ENCODE measurements at places on chromosomes 6 and 20.

GRCh38 chr6:113330636-113330946, 526.6 kb upstream of the MARCKS start:
- no peak for DNase-seq

DNA sequence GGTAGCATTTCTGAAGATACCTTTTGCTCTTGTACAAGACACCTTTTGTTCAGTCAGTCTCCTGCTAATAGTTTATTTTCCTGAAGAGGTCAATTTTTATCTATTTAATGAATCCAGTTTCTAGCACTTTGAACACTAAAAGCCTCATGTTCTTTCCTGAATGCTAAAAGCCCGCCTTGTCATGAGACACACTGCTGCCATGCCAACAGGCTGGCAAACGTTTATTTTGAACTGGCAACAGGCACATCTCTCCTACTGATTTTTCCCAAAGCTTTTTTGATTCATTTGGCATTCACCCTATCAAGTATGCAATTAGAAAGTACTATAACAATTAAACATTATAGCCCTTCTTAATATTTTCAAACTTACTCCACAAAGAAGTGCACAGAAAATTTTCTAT, 421.2 kb upstream of the EYS start:
- no peak for DNase-seq

- DNase-seq: no peak
Observed at GRCh38 chr6:68313911-68314310, 321.2 kb upstream of the ADGRB3 start.

DNA sequence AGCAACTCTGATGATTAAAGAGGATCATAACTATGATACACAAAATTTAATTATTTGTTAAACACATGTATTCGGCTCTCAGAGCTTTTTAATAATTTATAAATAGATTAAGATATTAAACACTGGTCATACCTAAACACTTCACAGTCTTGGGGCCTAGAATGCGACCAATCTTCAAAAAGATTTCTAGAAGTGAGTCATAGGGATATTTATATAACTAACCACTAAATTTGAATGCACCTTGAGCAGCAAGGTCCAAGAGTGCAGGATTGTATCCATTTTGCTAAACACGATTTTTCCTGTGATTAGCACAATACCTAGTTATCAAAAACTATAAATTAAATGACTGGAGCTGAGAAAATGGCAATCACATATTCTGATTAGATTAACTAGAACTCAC, 709.3 kb downstream of the EPHA7 start:
- DNase-seq: no peak

- no peak for DNase-seq
Observed at GRCh38 chr20:1870792-1871550, 24.2 kb upstream of the SIRPA start.

DNA sequence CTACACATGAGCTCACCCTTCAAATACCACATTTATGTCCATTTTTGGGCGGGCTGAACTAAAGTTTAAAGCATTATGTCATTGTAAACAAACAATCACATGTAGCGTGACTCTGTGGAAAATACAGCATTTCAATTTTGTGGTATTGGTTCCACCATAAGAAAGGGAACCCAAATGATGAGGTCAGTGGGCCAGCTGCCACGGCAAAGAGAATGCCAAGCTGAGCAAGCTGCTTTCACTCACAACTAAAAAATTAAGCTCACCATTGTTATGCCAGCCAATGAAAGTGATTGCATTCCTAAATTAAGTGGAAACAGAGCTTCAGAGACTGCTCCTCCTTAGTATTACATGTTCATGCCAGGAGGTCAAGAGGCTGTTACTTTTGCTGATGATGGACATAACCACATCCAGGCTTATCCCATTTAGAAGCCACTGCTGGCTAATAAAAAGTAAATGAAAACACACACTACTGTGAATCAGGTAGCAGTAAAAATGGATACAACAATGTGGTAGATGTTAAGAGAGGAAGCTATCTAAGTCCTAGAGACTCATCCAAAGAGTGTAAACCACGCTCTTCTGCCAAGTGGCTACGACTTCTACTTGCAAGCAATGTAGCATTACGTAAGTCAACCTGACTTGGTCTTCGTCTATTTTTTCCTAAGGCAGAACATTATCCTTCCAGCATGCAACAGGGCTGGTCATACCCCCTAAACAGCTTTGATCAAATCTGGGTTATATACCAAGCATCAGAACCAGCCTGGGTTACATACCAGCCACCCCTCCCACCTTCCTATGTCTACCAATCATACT, 164.8 kb downstream of the BACH2 start:
- no peak for DNase-seq

DNA sequence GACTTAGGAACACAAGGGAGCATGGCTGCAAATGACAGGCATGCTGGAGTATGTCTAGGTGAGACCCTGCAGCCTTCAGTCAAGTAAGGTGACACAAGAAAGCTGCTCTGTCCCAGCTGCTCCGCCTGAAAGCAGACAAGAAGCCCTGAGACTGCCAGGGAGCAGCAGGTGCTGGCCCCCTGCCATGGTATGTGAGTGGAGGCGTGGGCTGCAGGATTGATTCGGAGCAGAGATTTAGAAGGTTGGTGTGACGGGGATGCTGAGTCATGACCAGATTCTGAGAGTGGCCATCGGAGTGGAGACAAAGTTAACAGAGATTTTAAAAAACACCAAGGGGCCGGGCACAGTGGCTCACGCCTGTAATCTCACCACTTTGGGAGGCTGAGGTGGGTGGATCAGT, 17.8 kb downstream of the LRP11 start:
- no peak for DNase-seq

- DNase-seq: no peak
Observed at GRCh38 chr6:33966536-33966935, 162.7 kb upstream of the MLN start.

- no peak for DNase-seq
Observed at GRCh38 chr20:5734602-5735001, 15.6 kb upstream of the SHLD1 start.

GRCh38 chr6:35687658-35688604, 784 bp downstream of the FKBP5 start:
- peak; percentile 83 for DNase-seq

DNA sequence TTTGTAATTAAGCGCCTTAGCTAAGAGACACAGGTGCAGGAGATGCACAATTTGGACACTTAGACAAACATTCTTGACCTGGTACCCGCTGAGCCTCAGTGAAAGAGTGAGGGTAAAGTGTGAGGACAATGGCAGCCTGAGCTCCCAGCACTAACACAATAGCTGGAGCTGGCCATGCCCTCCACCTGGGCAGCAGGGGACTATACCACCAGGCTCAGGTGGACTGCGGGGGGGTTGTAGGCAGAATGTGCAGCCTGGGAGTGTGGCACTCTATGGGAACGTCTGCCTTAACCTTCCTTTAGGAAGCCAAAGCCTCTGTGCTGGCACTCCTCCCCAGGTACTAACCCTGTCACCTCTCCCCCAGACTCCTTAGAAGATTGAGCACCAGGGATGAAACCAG, 23.6 kb downstream of the PRKN start:
- DNase-seq: no peak

DNA sequence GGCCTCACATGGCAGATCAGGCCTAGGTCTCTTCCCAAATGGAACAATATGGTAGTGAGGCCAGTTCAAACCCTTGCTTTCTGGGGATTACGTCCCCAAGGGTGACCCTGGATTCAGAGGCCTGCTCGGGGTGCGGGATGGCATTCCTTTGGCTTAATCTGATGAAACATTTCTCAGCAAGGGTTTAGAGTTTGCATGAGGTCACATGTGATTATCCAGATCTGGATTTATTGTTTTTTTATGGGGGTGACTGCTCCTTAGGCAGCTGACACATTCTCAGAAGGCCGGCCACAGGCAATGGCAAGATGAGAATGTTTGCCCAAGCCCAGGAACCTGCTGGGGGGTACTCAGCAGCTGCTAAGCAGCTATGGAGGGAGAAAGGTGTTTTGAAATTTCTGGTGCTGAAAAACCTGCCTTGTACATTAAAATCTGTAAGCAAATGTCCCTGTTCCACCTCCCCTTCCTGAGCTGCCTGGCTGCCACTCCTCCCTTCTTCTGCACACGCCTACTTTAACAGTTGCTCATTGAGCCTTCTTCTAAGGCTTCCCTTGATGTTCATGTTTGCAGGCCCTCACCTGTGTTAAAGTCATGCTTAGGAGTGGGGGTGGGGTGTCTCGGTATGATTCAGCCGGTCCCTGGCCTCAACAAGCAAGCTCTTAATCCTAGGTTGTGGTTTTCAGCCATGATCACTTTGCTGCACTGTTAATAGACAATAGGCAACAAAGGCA, 37.9 kb upstream of the FUCA2 start:
- no peak for DNase-seq

GRCh38 chr20:6485351-6485750, 282.1 kb upstream of the BMP2 start:
- DNase-seq: no peak

- DNase-seq: no peak
Observed at GRCh38 chr6:118959903-118960302, 24.9 kb upstream of the MCM9 start.

DNA sequence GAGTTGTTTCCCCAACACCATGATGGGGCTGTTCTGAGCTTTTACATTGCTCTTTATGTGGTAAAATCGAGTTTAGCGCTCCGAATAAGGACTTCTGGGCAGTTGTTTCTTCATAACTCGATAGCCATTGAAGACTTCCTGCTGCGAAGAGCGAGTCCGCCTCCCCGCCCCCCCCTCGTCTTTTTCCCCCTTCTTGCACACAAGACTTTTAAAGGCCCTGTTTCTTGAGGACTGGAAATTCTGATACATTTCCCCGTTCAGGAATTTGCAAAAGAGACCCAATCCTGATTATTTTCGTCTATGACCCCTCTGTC, 1.5 kb upstream of the CITED2 start:
- no peak for DNase-seq

GRCh38 chr6:134787261-134787877, 162.5 kb downstream of the ALDH8A1 start:
- no peak for DNase-seq

- DNase-seq: no peak
Observed at GRCh38 chr6:129486327-129486726, 223.7 kb downstream of the ARHGAP18 start.

- DNase-seq: no peak
Observed at GRCh38 chr6:30712441-30712945, 4.6 kb downstream of the MDC1 start.

DNA sequence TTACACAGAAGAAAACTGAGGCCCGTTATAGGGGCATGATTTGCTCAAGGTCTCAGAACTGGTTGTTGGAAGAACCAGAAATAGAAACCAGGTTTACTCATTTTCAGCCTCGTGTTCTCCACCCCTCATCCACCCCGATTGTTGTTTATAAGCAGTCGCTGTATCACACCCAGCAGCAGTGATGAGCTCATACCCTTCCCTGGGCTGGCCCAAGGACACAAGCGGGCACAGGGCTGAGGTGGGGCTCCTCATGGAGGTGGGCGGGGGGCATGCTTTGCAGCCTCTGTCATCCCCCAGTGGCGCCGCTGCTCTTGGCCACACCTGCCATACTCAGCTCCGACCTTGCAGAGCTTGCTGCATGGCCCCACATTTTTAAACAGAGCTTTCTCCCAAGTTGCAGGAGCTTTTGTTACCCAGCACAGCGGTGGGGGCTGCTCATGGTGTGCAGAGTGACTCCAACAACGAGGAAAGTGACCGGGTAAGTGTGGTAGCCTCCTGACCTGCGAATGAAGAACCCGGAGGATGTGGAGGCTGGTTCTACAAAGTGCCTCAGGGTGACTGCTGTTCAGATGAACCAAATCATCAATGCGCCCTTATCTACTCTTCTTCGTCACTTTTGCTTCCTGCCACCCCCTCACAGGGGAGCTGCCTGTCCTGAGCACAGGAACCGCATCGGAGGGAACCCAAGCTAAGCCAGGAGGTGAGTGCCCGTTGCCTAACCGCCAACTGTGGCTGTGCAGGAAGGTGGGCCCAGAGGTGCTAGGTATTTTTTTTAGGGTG, 43.6 kb upstream of the NKX2-2 start:
- DNase-seq: no peak

DNA sequence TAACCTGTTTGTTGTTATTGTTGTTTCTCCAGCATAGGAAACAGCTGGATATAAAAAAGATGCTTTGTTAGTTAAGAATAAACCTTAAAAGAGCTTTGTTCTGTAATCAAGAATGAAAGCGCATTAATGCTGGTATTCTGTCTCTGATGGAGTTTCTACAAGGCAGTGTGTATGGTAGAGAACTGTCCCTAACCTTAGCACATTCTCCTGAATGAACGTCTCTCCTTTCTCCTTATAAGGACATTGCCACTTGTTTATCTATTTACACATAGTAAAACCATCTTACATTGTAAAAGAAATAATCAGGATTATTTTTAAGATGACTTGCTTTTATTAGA, 33.8 kb upstream of the LCA5 start:
- DNase-seq: no peak

DNA sequence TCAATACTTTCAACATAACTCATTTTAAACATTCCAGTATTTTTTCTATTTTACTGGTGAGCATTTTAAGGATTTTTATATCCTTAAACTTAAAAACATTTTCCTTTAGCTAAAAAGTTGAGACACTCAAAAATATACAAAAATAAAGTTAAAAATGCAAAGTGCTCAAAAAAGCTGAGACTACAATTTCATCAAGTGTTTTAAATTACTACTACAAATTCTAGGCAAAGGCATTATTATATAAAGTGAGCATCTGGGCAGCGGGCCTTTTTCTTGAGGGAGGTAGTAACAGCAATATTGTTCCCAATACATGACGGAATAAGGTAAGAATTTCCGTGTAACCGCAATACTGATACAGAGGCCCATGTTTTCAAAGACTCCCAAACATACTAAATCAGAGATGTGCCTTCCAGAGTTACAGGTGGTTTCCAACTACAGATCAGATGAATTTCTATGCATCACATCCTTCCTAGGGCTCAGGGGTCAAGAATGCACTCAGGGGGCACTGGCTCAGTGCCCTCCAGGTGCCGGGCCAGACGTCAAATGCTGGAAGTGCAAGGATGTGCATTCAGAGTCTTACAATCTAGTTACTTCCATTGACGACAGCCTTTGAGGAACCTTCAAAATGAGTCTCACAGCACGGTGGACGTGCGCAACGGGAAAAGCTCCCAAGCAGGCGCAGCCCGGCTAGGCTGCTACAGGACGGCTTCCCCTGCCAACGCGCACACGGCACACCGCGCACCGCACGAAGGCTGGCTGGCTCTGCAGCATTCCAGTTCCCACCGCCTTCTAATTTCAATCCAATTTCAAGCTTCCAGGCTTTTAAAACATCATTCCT, 1.7 kb downstream of the PHF10 start:
- DNase-seq: peak; percentile 75

DNA sequence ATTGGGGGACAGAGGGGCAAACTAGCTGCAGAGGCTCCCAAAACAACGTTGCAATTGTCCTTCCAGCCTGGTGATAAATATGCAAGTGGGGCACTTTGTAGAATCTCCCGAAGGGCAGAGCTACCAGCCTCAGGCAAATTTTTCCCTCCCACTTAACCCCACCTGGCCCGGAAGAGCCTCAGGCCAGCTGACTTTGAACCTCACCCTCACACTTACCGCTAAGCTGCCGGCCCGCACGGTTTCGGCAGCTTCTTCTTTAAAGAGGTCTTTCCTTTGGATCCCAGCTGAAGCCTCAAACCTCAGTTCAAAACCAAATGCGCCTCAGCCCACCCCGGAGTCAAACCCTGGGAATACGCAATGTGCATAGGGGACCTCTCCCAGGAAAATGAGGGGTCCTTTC, 2.5 kb downstream of the OVOL2 start:
- DNase-seq: no peak

Measured in right kidney (tissue), 9 donors.